ENCODE measurements at places on chromosomes 5 and 9.

DNA sequence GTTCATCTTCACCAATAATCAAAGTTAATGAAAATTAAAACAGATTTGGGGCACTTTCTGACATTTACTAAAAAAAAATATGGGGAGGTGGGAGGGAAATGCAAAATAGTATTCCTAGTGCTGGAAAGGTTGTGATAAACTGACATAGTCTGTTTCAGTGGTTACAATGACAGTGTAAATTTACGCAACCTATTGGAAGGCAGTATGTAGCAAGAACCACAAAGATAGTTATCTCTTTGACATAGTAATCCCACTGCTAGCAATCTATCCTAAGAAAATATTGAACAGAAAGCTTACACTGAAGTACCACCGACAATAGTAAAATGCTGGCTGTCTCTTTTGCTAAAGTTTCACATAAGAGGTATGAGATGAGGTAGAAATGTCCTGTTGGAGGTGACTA lies 15.1 kb upstream of the EPB41L4B start:
- no peak for DNase-seq

- no peak for DNase-seq
Measured at GRCh38 chr5:16740066-16740810, 123.4 kb upstream of the RETREG1 start.

DNA sequence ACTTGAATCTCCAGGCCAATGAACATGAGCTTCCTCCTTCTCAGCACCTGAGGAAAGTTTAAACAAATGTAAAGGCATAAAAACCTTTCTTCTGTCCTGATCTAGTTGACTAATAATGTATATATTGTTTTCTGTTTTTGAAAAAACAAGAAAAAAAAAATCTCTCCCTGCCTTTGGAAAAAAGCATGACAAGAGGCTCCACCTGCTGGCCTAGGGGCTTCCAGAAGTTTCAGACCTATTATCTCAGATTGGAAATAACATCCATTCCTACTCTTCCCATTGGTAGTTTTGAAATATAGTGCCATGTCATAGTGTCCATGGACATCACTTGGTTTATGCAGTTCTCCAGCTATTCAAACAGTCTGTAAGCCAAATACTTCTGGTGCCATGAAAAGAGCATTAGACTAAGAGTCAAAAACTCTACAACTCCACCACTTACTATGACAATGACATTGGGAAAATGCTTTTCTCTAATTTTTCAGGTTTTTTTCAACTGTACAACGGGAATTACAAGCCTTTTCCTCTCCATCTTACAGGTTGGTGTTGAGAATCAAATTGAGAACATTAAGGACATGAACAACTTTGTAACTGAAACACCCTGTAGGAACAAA lies 409.6 kb upstream of the MPDZ start:
- peak; percentile 47 for DNase-seq

GRCh38 chr9:18350036-18350435 lies 123.9 kb upstream of the ADAMTSL1 start:
- DNase-seq = no peak

- DNase-seq = no peak
Measured at GRCh38 chr5:98106116-98107031, 667.1 kb upstream of the RGMB start.

- no peak for DNase-seq
Measured at GRCh38 chr5:154324033-154324432, 121.8 kb upstream of the SAP30L start.

GRCh38 chr5:121624035-121624434 lies 227.6 kb upstream of the FTMT start:
- DNase-seq = no peak

DNA sequence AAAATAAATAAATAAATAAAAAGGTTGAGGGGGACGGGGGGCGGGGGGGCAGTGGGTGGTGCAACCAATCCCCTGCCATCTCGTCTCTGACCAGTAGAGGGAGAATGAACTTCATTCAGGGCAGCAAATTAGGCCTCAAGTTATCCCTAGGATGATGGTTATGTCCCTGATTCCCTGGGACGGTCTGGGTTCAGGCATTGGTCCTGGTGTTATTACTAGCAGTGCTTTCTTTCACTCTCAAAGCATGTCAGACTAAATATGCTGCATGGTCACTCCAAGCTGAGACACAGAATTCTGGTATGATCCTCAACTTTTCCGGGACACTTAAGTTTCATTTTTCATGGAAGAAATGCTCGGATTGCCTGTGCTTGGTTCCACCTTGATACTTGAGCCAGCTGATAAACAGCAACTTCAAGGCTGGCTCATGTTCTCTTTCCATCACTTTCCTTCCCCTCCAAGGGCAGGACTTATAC lies 59.4 kb downstream of the DAP start:
- peak; percentile 88 for DNase-seq

- DNase-seq = no peak
Measured at GRCh38 chr9:68750255-68750654, 45.2 kb downstream of the PIP5K1B start.

GRCh38 chr9:95666785-95667155 lies 150.0 kb upstream of the PTCH1 start:
- DNase-seq = no peak

DNA sequence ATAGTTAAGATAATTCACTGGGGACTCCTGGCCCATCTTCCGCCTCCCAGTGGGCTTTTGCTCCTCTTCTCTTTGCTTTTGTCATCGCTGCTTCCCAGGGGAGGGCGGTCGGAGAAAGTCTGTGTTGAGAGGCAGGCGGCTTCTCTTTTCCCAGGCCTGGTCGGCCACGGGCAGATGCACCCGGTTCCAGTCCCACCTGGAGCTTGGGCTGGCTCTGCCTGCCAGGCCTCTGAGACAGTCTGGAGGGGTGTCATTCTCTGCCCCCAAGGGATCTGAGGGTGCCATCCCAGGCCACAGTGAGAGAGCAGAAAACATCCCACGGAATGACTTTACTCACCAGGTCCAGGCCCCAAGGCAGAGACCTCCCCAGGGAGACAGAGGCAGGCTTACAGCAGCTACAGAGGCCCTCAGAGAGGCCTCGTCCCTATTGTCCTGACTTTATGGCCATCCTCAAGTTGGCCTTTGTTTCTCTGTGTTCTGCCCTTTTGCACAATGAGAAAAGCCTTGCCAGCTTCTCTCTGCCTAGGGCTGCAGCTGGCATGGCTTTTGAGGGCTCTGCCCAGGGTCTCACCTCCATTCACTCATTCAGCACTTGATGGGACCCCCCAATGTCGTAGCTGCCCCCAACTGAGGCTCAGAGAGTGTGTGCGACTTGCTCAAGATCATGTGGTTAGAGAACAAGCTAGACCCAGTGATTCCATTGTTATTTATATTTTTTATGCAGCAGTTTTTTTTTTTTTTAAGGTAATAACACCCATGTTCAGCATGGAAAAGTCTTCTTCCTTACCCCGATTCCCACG lies 44.2 kb upstream of the BOD1 start:
- DNase-seq = no peak

- no peak for DNase-seq
Measured at GRCh38 chr9:105503881-105504280, 54.0 kb upstream of the FKTN start.

DNA sequence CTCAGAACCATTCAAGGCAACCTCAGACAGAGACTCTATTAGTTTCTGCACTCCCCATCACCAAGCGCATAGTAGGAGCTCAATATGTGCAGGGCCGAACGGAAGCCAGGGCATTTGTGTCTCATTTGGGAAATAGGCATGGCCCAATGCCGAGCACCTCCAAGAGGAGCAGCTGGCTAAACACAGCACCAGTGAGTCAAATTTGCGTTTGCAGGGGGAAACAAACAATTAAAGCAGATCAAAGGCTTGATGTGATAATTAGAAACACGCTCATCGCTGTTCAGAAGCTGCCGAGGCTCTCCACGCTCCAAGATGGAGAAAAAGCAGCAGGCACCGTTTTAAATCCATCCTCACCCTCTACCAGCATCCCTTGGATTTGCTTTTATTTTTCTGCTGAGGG lies 225.3 kb downstream of the AGTPBP1 start:
- DNase-seq = no peak

DNA sequence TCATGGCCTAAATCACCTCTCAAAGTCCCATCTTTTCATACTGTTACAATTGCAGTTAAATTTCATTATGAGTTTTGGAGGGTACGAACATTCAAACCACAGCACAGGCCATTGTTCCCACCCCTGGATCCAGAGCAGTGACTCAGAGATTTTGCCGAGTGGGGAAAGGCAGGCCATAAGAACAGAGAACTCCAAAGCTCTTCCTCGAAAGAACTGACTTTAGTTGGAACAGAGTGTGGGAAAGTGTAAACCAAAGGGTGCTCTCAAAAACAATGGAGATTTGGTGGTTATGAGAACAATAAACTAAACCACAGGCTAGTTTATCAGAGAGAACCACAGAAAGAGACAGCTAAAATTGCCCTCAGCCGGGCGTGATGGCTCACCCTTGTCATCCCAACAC lies 19.4 kb upstream of the GRPEL2 start:
- DNase-seq = no peak

GRCh38 chr5:69329905-69330489 lies 2.6 kb downstream of the CCDC125 start:
- no peak for DNase-seq

GRCh38 chr9:76037587-76038225 lies 147.2 kb downstream of the PCSK5 start:
- DNase-seq = no peak

- DNase-seq = no peak
Measured at GRCh38 chr5:115898656-115899055, 56.9 kb downstream of the AP3S1 start.

DNA sequence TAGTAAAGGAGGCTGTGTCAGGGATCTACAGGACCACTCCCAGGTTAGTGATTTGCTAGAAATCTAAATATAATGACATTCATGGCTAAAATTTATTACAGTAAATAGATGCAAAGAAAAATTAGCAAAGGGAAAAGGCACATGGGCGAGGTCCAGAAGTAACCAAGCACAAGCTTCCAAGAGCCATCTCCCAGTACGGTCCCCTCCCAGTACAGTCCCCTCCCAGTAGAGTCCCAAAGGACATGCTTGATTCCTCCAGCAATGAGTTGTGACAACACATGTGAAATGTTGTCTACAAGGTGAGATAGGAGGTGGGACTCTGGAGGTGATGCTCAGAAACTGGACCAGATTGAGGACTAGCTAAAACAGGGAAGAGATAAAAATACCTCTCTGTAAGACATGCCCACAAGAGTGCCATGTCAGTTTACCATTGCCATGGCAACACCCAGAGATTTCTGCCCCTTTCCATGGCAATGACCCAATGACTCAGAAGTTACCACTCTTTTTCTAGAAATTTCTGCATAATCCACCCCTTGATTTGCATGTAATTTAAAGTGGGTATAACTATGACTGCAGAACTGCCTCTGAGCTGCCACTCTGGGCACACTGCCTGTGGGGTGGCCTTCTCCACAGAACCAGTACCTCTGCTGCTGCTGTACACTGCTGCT lies 27.9 kb upstream of the CEMIP2 start:
- DNase-seq = no peak

GRCh38 chr9:114108016-114108833 lies 9.1 kb upstream of the KIF12 start:
- DNase-seq = peak; percentile 78

DNA sequence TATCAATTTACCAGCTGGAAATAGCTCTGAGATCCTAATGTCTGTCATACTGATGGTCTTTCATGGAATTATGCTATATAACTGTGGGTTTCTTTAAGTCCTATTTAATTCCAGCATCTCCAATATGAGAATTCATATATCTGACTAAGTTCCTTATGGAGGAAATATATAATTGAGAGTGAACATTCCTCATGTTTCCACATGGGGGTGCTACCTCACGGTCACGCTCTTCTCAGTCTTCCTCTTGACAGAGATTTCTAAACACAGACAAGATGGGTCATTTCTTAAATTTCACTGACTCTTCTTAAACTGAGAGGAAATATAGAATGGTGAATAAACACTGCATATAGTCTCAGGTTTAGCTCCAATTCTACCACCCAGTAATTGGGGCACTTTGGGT lies 212.1 kb downstream of the SLF1 start:
- no peak for DNase-seq

All from head of caudate nucleus (tissue), 42 donors.